Stimulated activated CD4-positive, alpha-beta T cell treated with anti-CD3 and anti-CD28 coated beads, Interleukin-4, amount 100 ng/mL, for 4 hours (primary cell): ENCODE measurements at places on chromosomes 13 and 19.

DNA sequence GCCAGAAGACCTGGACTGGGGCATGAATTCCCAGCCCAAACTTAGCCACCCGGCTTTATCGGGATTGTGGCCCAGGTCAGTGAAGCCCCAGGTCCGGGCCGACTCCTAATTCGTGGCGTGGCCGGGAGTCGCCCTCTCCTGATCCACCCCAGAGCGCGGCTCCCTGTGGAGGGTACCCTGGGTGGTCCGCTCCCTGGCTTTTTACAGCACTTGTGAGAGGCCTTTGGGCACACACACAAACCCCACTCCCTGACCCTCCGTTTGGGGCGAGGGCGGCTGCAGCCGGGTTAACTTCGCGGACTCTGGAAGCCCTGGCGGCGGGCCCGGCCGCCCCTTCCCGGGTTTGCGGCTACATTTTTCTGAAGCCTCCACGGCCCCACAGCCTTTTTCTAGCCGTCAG, 56.4 kb downstream of the ZNF568 start:
- DNase-seq: no peak

- DNase-seq: no peak
These were observed 66.1 kb upstream of the ABCC4 start for GRCh38 chr13:95367309-95367843.

GRCh38 chr13:35925669-35926068, 205.5 kb downstream of the DCLK1 start:
- no peak for DNase-seq

DNA sequence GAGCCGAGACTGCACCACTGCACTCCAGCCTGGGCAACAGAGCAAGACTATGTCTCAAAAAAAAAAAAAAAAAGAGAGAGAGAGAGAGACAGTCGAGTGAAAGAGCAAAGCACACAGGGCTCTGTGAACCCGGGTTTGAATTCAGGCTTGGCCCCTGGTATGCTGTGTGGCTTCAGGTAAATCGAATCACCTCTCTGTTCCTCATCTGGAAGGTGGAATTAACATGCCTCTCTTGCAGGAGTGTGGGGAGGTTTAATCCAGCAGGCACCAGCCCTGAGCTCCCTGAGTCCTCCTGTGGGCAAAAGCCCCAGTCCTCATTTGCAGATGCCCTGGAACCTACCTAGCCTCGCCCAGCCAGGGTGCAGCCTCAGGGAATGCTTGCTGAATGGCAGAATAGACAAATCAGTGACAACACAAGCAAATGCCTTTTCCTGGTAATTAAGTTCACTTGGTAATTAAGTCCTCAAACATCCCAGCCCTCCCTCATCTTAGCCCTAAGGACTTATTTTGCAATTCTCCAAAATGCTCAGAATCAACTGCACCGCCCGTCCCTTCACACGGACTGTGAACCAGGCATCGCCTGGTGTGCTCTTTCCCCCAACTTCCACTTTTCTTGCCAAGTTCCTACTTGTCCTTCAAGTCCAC, 4.6 kb upstream of the ZNRF4 start:
- DNase-seq: no peak

DNA sequence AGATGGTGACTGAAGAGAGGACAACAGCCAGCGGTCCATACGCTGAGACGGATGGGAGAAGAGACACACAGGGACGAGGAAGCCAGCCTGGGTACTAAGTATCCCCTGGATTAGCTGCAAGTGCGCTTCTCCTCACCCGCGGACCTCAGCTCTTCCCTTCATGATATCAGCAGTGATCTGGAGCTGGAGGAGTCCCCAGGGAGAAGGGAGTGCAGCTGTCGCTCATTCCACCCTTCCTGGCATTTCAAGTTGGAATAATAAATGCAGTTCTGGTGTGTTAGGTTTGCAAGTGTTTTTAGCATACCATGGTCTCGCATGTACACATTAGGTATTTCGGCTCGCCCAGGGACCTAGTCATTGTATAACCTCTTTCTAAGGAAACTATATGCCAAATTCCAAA, 88.5 kb upstream of the C1QTNF9B start:
- no peak for DNase-seq

- peak; percentile 67 for DNase-seq
These were observed 4.7 kb downstream of the SERTAD1 start for GRCh38 chr19:40420766-40421765.

DNA sequence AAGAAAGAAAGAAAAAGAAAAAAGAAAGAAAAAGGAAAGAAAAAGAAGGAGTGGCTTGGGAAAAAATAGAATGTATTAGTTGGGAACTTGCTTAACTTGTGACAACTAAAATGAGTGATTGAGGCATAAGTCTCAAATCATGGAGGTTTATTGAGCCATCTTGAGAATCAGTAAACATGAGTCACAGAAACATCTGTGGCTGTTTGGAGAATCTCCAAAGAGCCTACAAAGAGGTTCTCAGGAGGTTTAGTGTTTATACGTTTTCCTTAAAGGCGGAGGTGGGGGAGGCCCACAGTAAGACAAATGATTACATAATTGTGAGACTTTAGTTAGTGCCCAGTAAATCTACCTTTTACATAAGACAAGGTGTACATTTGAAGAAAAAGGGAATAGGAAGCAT, 38.6 kb downstream of the WDR87 start:
- DNase-seq: no peak

DNA sequence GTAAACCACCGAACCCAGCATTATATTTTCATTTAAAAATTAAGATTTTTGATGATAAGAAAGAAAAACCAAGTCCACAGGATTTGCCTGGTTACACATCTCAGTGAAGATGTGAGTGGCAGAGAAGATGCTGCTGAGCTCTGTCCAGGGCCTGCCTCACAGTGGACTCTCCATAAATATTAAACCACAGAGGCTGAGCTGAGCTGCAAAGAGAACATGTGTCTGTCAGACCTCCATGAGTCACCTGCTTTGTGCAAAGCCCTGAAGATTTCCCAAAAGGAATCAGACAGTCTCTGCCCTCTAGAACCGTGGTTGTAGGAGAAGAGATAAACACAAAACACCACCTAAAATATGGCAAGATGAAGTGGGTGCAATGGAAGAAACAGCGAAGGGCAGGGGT, 127.2 kb upstream of the TSC22D1 start:
- no peak for DNase-seq

DNA sequence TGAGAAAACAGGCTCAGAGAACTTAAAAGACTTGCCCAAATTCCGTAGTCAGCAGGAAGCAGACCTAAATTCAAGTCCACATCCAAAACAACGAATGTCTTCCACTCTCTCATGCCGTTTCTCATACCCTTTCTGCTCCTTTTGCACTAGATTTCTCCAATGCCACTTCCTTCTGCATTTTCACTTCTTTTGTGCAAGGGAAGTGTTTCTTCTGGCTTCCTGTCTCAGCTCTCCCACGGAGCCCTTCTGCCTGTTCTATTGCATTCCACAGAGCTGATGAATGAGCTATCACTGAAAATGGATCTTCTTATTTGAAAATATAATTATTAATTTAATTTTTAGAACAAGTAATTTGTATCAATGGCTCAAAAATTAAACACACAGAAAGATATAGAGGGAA, 56.1 kb upstream of the STK24 start:
- DNase-seq: no peak

GRCh38 chr13:95676105-95676761, 706 bp upstream of the DNAJC3 start:
- no peak for DNase-seq

DNA sequence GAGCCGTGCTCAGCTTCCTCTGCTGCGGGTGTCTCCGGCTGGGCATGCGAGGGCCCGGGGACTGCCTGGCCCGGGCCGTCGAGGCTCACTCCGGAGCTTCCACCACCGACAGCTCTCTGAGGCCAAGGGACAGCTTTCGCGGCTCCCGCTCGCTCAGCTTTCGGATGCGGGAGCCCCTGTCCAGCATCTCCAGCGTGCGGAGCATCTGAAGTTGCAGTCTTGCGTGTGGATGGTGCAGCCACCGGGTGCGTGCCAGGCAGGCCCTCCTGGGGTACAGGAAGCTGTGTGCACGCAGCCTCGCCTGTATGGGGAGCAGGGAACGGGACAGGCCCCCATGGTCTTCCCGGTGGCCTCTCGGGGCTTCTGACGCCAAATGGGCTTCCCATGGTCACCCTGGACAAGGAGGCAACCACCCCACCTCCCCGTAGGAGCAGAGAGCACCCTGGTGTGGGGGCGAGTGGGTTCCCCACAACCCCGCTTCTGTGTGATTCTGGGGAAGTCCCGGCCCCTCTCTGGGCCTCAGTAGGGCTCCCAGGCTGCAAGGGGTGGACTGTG, 1.2 kb downstream of the S1PR4 start:
- peak; percentile 34 for DNase-seq

DNA sequence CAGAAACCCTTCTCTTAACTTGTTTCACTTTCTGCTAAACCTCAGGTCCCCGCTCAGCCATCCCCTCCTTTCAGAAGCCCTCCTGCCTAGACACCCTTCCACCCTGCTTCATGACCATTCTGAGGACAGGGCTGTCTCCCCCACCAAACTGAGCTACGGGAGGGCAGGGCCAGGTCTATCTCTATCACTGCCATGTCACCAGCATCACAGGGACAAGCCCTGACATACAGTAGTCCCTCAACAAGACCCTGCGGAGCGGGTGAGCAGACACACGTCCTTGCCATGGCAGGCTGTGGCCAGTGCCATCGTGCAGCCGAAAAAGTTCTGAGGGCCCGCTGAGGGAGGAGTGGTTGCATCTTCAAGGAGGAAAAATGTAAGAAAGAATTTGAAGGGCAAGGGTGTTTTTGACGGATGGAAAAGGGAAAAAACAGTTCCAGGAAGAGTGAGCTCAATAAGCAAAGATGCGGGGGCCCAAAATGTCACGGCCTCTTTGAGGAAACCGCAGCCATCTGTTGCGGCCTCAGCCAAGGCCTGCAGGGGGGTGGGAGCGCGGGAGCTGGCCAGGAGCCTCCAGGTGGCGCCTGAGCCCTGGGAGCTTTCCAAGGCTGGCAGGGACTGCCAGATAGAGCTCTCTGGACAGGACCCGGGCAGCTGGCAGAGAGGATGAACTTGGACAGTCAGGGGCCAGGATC, 8.1 kb downstream of the PTGIR start:
- DNase-seq: no peak

DNA sequence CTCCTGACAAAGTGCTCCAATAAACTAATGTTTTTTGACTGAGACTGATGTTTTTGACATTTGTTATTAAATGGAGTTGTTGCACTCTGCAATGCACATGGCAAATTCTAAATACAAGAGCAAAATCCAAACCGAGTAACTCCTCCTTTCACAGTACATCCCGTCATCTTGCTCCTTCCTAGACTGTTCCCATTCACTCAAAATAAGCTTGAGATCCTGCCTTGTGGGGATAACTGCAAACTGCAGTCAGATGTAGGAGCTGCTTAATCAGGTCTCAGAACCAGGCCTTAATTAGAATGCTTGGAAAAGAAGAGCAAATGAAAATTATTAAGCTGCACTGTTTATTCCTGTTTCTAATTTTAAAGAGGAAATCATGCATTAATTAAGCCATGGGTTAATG, 134.8 kb upstream of the SPRY2 start:
- DNase-seq: no peak

DNA sequence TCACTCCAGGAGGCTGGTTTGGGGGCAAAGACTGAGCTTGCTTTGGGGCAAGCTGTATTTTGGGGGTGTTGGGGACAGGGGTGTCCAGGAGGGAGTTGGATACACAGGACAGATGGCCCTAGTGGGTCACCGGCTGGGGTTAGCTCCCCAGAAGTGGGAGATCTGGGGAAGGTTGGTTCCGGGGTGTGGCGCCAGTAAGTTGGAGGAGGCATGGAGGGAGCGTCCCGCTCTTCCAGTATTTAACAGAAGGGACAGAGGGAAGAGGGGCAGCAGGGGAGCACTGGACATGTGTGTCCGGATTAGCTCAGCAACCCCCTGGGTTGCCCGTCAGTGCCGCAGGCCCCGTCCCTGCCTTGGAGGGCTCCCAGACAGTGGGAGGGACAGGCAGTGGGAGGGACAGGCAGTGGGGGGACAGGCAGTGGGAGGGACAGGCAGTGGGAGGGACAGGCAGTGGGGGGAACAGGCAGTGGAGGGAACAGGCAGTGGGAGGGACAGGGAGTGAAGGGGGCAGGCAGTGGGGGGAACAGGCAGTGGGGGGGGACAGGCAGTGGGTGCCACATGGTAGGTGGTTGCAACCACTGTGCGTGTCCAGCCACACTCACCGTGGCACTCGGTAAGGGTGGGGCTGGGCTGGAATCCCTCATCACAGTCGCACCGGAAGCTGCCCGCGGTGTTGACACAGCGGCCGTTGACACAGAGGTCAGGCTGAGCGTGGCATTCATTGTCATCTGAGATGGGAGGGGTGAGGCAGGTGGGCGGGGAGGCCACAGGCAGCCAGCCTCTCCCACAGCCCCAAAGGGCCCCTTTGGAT, 33.2 kb downstream of the CCL25 start:
- DNase-seq: no peak

GRCh38 chr19:21680671-21681070, 86.7 kb downstream of the ZNF100 start:
- no peak for DNase-seq

DNA sequence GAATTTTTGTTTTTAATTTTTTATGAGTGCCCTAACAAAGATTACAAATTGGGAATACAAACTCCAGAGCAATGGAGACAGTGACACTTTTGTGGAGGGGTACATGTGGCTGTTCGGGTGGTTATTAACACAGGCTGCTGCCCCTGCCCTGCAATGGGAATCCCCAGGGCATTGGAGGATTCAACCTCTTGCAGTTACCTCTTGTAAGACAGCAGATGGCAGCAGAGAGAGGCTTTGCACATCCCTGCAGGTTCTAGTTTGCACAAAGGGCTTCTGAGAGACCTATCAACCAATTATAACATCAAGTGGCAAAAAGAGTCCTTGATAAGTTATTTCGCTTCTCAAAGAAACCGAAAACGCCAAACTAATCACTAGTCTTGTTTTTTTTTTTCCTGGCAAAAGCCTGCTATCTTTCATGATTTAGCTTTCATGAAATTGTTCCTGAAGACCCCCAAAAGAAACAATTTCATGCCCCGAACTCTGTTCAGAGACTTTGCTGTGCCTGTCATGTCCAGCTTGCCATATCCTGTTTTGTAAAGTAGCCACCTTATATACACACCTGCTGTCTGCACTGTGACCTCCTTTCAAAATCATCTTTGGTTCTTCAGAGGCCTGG, 10.4 kb downstream of the GJB2 start:
- DNase-seq: no peak

DNA sequence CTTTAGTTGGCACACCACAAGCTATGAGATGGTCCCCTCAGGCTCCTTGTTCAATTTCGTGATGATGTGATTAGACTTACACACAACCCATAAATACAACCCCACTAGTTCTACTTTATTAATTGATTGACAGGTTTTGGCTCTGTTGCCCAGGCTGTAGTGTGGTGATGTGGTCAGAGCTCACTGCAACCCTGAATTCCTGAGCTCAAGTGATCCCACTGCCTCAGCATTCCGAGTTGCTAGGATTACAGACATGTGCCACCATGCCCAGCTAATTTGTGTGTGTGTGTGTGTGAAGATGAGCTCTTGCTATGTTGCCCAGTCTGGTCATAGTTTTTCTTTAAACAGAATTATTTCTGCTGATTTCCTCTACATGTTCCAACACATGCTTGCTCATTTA, 17.5 kb upstream of the HTR2A start:
- DNase-seq: no peak

- peak; percentile 66 for DNase-seq
These were observed at the start of gene PPM1N for GRCh38 chr19:45498411-45499195. TSS of gene PPM1N (plus strand) at chr19:45498443. CDS start at chr19:45498473, 30 bp downstream.
